Effector memory CD8-positive, alpha-beta T cell (primary cell): ENCODE measurements at places on chromosomes 4 and X.

- H3K36me3 ChIP-seq, result peaks cover 7% of the 10 kb centered on the region
- H3K4me1 ChIP-seq, result peaks cover 2% of the 10 kb centered on the region
- no peak overlapping the region for H3K27ac ChIP-seq
These were observed 6.0 kb downstream of the AP1S2 start for GRCh38 chrX:15848576-15848975.

DNA sequence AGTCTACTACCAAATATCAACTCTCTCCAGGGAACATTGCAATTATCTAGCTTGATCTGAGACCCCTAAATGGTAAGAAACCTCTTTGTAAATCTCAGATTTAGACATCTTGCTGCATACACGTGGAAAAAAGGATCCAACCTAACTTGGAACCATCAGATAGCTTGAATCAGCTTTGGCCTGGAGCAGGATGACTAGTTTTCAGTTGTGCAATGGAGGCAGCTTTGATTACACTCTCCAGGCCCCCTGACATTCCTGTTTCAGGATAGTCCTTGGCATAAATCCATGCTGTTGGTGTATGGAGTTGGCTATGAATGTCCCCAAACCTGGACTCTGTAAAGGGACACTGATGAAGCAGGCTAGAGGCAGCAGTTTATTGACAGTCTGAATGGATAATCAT is 1061.9 kb upstream of the TENM3 start:
- no peaks in the 10 kb centered on the region for H3K27me3 ChIP-seq
- no peak overlapping the region for H3K4me3 ChIP-seq
- no peak for DNase-seq
- no peaks in the 10 kb centered on the region for H3K4me1 ChIP-seq

DNA sequence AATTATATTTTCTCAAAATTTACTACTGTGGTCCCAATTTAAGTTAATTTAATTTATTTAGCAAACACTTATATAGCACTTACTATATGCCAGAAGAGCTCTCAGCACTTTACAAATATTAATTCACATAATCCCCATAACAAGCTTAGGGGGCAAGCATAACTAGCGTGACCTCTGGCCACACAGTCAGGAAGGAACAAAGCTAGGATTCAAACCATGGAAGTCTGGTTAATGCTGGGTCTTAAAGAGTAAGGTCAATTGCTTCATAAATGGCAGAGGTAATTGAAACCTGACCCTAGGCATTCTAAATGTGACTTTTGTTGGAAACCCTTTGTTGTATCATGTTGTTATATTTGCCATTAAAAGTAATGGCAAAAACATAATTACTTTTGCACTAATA is 279.5 kb upstream of the EMCN start:
- no peaks in the 10 kb centered on the region for H3K27me3 ChIP-seq
- no peaks in the 10 kb centered on the region for H3K4me1 ChIP-seq
- no peak overlapping the region for H3K27ac ChIP-seq

GRCh38 chr4:110296892-110297291 is 98.5 kb upstream of the ELOVL6 start:
- no peak overlapping the region for H3K27ac ChIP-seq
- peaks cover 31% of the 10 kb centered on the region for H3K27me3 ChIP-seq
- DNase-seq, result no peak
- H3K36me3 ChIP-seq, result no peaks in the 10 kb centered on the region
- H3K4me1 ChIP-seq, result no peaks in the 10 kb centered on the region
- no peak overlapping the region for H3K4me3 ChIP-seq

DNA sequence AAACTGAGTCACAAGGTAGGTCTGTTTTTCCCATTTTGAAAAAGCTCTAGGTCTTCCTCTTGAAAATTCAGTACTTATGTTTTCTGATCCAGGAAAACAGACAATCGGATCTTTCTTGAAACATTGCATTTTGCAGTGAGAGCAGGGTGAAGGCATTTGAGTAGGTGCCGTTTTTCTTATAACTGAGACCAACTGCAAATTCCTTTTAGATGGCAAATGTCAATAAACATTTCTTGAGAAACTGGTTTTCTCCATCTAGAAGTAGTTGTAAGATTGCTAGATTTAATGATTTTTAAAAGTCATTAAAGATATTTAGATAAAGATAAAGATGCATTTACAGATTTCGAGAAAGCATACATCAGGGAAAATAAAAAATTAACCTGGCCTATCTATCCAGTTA is 92.4 kb downstream of the PHOX2B start:
- no peak overlapping the region for H3K4me3 ChIP-seq
- H3K27me3 ChIP-seq, result peaks cover 10% of the 10 kb centered on the region
- H3K27ac ChIP-seq, result no peak overlapping the region
- peaks cover 2% of the 10 kb centered on the region for H3K36me3 ChIP-seq

DNA sequence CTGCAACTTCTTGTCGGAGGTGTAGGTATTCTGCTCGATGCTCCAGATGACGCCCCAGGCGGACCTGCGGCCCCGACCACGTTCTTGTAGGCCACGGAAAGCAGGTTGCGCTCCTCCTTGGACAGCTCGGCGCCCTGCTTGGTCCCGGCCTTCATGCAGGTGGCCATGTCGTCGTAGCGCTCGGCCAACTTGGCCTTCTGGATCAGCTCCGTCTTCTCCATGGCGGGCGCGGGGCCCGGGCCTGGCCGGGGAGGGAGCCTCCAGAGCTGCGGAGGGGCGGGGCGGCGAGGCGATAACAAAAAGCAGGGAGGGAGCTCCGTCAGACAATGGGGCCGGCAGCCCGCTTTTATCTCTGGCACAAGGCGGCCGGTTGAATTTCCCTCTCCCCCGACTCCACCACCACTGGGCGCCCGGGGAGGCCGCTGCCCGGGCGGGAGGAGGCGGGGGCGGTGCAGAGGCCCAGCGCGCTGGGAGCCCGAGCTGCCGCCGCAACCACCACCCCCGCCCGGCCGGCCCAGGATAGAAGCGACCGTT is 28.3 kb upstream of the DRP2 start:
- H3K4me3 ChIP-seq, result no peak overlapping the region
- no peak overlapping the region for H3K27ac ChIP-seq
- H3K4me1 ChIP-seq, result no peaks in the 10 kb centered on the region
- H3K36me3 ChIP-seq, result no peaks in the 10 kb centered on the region

DNA sequence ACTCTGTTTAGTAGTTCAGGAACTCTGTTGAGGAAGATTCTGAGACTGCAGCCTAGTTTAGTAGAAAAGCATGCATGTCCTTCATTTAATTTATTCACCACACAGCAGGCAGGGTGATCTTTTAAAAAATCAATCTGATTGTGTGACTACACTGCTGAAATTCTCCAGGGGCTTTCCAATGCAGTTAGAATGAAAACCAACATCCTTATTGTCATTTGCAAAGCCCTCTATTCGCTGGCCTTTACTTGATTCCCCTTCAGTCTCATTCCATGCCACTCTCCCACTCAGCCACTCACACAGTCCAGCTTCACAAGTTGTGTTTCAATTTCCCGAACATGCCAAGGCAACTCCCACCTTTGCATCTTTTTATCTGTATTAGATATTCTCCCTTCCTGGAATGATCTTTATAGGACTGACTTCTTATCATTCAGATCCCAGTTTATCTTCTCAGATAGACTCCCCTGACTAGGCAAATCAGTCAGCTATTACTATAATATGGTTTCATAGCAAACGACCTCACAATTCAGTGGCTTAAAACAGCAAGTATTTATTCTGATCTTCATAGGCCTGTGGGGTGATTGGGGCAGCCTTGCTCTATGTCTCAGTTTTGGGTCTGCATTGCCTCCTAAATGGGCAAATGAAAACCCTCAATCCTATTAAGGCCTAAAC is 21.3 kb upstream of the FTHL17 start:
- no peaks in the 10 kb centered on the region for H3K27me3 ChIP-seq
- no peak overlapping the region for H3K27ac ChIP-seq
- DNase-seq, result no peak
- no peaks in the 10 kb centered on the region for H3K36me3 ChIP-seq
- no peaks in the 10 kb centered on the region for H3K4me1 ChIP-seq

- H3K4me3 ChIP-seq, result no peak overlapping the region
- no peak for DNase-seq
- H3K27ac ChIP-seq, result no peak overlapping the region
- H3K4me1 ChIP-seq, result no peaks in the 10 kb centered on the region
- H3K27me3 ChIP-seq, result no peaks in the 10 kb centered on the region
These were observed 94.1 kb upstream of the PDE5A start for GRCh38 chr4:119722670-119723069.

DNA sequence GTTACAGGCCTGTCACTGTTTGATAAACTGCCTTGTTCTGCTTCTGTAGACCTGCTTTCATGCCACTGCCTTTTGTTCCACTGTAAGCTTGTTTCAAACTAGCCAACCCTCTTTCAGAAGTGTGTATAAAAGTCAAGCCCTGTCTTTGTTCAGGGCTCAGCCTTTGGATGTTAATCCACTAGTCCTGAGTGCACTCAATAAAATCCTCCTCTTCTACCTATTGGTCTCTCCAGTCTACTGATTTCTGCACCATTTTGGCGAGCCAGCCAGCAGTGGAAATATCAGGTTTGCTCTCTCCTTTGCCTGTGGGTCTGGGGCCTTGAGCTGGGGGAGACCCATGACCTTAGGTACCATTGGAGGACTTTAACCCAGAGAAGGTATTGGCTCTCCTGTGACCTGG is 901.6 kb upstream of the NDST4 start:
- DNase-seq, result no peak
- no peaks in the 10 kb centered on the region for H3K36me3 ChIP-seq
- H3K4me3 ChIP-seq, result no peak overlapping the region
- H3K27me3 ChIP-seq, result no peaks in the 10 kb centered on the region
- no peak overlapping the region for H3K27ac ChIP-seq
- no peaks in the 10 kb centered on the region for H3K4me1 ChIP-seq

- DNase-seq, result no peak
- no peaks in the 10 kb centered on the region for H3K36me3 ChIP-seq
- no peaks in the 10 kb centered on the region for H3K4me1 ChIP-seq
- H3K4me3 ChIP-seq, result no peak overlapping the region
These were observed 37.4 kb upstream of the HEPH start for GRCh38 chrX:66126662-66127061.

DNA sequence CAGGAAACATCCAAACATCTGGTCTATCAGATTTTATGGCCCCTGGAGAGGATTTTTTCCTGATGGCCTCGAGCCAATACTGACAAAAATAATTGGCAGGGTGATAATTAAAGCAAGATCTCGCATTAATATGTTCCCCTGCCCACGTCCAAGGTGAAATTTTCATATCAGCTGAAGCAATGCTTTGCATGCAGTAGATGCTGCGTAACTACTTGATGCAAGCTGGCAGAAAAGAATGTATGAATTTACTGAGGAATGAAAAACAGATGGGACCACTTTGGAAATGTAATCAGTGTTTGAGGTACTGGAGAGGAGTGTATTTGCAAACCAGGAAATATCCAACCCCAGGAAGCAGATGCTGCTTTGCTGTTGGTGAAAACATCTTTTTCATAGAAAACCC is 36.8 kb upstream of the REST start:
- no peak overlapping the region for H3K4me3 ChIP-seq
- H3K36me3 ChIP-seq, result no peaks in the 10 kb centered on the region
- H3K4me1 ChIP-seq, result no peaks in the 10 kb centered on the region
- no peak overlapping the region for H3K27ac ChIP-seq
- no peaks in the 10 kb centered on the region for H3K27me3 ChIP-seq

GRCh38 chr4:13833171-13833804 is 205.8 kb upstream of the BOD1L1 start:
- no peak for DNase-seq
- H3K27ac ChIP-seq, result no peak overlapping the region

- H3K27me3 ChIP-seq, result peaks cover 36% of the 10 kb centered on the region
- H3K4me1 ChIP-seq, result no peaks in the 10 kb centered on the region
- no peak for DNase-seq
- no peaks in the 10 kb centered on the region for H3K36me3 ChIP-seq
These were observed 21.6 kb downstream of the CCNG2 start for GRCh38 chr4:77178560-77178959.

- H3K36me3 ChIP-seq, result no peaks in the 10 kb centered on the region
- no peak overlapping the region for H3K4me3 ChIP-seq
- no peaks in the 10 kb centered on the region for H3K27me3 ChIP-seq
- DNase-seq, result no peak
These were observed 421.0 kb downstream of the ADAM29 start for GRCh38 chr4:175339100-175339707.

GRCh38 chr4:152713951-152714705 is 34.3 kb upstream of the TMEM154 start:
- H3K4me3 ChIP-seq, result no peak overlapping the region
- no peak for DNase-seq
- no peaks in the 10 kb centered on the region for H3K4me1 ChIP-seq
- H3K27ac ChIP-seq, result no peak overlapping the region
